Femur (tissue), 1 donor: ENCODE measurements at places on chromosomes 2 and 18.

- DNase-seq = no peak
Observed at GRCh38 chr2:189533288-189534035, 47.1 kb downstream of the SLC40A1 start.

DNA sequence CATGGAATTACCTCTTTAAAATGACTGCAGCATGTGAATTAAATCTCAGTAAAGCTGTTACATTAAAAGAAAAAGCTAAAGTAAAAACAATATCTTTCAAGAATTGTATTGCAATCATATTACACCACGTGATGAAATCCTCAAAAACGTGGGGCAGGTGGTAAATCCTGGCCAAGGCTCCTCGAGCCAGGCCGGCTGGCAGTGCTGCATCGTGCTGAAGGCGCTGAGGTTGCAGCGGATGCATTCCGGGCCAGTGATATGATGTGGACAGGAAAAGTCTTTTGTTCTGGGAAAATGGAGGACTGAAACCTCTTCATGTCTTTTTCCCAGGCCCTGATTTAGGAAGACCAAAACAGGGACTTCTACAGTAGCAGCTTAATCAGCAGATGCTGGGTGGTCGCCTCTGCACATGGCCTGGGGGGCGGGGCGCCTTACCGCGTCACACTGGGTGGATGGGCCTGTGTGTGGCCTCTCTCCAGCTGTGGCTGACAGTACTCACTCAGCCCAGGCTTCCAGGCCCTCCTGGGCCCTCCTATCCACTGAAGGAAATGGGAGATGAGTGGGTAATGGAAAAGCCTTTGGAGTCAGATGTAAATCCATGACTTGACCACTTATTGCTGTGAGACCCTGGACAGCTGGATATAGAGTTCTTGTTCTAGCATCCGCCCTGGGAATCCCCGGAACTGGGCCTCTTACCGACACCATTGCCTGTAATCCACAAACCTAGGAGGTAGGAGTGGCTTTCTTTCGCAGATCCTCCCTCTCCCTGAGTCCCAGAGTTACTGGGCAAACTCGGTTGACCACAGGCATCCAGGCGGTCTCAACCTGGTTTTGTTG lies 45.1 kb downstream of the PROC start:
- DNase-seq = peak; percentile 78

DNA sequence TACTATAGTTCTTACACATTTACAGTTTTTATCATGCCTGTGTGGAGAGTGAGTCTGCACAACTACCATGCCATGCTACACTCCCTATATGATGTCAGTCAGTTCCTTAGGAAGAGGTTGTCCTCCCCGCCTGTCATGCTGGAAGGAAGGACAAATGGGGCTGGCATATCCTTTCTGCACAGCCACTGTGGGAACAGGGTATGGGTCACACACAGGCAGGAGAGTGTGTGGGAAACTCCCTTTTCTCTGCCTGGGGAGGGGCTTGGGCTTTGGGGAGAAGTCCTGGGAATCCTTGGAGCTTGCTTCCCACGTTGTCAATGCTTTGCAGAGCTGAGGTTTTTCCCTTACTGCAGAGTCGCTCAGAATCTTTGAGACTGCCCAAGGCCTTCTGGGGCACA lies 232.1 kb downstream of the PRKCE start:
- no peak for DNase-seq

- no peak for DNase-seq
Observed at GRCh38 chr18:73719611-73720010, 428.0 kb downstream of the FBXO15 start.

DNA sequence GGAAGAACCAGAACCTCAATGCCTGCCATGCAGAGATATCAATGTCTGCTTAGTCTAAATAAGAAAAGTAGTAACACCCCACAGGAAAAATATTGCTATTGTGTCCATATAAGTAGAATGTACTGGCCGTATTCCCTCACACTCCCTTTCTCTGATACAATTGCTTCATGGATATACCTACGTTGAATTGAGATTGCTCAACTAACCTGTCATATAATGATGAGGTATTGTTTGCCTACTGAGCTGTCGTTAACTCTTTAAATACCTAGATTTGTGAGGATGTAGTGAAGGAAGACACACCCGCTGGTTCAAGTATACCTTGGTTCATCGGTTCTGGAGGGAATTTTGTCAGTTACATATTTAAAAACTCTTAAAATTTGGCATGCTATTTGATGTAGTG lies 480.7 kb upstream of the TCF4 start:
- DNase-seq = no peak

DNA sequence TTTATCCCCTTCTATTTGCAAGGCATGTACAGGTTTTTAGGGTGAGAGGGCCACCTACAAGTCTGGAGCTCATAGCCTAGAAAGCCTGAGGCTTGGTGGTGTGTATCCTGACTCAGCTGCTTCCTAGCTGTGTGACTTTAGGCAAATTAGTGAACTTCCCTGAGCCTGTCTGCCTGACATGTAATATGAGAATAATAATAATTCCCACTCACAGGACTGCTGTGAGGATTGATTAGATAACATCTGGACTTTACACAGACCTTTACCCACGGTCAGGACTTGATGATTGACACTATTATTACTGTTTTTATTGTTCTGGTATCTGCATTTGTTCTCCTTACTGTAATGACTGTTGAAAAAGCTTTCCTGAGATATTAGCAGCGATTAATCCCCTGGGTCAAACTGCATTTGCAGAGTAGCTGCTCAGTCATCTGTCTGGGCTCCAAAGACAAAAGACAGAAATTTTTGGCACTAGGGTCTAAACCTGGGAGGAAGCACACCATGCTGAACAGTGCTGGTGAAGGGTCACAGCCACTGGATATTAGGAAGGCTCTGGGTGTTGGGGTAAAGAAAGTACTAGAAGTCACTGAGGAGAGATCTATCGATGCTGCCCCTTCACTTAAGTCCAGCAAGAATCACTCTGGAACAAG lies 276.5 kb upstream of the FN1 start:
- no peak for DNase-seq

DNA sequence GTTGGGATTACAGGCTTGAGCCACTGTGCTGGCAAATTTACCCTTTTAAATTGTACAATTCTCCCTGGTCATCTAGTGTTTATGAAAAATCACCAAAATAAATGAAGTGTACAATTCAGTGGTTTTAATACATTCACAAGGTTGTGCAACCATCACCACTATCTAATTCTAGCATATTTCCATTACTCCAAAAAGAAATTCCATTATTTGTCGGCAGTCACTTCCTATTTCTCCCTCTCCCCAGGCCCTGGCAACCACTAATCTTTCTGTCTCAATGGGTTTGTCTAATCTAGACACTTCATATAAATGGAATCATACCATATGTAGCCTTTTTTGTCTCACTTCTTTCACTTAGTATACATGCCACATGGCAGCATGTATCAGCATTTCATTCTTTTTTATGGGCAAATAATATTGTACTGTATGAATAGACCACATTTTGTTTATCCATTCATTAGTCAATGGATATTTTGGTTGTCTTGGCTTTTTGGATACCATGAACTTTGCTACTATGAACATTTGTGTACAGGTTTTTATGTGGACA lies 12.6 kb upstream of the POLE4 start:
- no peak for DNase-seq

- DNase-seq = no peak
Observed at GRCh38 chr18:48462510-48462909, 53.3 kb upstream of the ZBTB7C start.

DNA sequence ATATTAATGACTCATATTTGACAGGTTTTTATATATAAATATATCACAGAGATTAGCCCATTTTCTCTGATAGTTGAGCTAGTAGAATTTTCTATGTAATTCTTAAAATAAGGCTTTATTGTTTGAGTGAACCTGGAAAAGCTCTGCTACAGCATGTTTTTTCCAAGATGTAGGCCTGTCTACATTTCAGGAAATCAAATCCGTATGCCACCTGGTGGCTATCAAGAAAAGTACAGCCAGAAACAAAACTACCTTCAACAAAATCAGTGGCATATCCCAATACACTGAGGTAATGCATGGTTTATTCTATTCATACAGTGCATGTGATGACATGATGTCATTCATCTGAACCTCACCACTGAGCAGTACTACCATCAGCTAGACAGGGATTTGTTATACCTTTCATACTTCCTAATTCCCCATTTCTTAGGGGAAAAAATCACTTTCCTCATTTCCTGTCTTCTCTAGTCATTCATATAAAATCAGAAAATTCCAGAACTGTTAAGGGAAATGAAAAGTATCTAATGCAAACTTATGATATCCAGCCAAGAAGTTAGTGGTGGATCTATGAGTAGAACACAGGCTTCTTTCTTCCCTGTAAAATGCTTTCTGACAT lies 310.4 kb upstream of the SYT4 start:
- DNase-seq = no peak

- DNase-seq = no peak
Observed at GRCh38 chr2:28199995-28200679, 192.5 kb upstream of the FOSL2 start.

DNA sequence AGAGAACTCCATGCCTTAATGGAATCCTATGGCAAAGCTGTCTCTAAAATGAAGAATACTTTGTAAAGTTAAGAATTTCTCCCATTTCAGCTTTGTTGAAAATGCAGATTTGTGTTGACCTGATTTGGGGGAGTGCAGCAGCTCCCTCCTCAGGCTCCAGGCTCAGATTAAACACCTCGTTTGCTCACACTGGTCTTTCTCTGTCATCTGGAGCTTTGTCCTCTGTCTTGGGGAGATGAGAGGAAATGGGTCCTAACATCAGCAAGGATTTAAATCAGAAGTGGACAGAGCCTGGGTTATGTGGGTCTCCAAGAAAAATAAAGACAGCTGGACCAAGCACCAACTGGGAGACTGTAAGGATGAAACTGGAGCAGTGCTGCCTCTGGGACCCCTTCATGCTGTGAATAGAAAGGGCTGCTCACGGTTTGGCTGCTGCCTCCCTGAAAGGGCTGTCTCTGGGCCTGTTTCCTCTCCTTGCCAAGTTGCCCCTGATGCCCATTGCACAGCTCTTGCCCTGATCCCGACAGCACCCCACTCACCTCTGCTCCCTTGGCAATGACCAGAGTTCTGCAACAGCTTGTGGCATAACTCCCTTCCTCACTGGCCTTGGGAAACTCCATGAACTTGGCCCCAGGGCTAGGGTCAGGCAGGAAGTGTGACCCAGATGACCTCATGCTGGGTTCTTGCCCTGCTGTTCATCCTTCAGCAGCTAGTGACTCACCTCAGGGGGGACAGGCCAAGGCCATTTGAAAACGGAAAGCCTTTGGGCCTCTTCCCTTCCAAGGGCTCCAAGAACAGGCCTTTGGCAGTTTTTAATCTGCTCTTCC lies 197.2 kb downstream of the CYP26B1 start:
- no peak for DNase-seq

DNA sequence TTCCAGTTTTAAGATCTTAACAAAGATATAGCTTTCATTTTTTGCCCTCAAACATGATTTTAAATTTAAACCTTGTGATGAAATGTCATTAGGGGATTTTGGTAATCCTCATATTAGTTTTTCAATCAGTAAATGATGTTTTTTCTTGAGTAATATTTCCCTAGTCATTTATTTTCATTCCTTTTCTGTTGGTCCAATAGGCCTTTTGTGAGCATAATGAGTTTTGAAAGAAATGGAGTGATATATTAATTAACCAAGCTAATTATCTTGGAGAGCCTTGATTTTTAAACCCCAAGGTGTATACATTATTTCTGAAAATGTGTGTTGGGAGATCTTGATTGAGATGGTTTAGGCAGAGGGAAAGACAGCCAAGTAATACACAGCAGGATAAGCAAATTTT lies 46.3 kb downstream of the DCC start:
- no peak for DNase-seq

GRCh38 chr2:20355131-20355530 lies 4.5 kb upstream of the PUM2 start:
- DNase-seq = no peak

- DNase-seq = no peak
Observed at GRCh38 chr2:204072443-204073324, 136.1 kb downstream of the ICOS start.

- DNase-seq = no peak
Observed at GRCh38 chr2:47065771-47066380, 89.2 kb downstream of the STPG4 start.

- DNase-seq = no peak
Observed at GRCh38 chr2:31831585-31831984, 179.2 kb downstream of the MEMO1 start.

DNA sequence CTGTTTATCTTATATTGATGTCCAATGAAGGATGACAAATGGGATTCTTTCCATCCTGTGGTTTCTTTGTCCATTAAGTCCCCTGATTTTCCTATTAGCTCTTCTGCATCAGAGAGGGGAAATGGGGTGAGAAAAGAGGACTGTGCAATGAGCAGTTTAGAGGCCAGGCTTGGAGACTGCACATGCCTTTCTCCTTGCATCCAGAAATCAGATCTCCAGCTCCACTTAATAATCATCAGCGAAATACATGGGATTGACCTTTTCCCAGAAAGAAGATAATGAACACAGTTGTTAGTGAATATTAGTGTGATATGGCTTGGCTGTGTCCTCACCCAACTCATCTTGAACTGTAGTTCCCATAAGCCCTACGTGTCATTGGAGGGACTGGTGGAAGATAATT lies 697.4 kb downstream of the CBLN2 start:
- DNase-seq = no peak

- no peak for DNase-seq
Observed at GRCh38 chr2:9110346-9110884, 96.2 kb upstream of the ASAP2 start.

DNA sequence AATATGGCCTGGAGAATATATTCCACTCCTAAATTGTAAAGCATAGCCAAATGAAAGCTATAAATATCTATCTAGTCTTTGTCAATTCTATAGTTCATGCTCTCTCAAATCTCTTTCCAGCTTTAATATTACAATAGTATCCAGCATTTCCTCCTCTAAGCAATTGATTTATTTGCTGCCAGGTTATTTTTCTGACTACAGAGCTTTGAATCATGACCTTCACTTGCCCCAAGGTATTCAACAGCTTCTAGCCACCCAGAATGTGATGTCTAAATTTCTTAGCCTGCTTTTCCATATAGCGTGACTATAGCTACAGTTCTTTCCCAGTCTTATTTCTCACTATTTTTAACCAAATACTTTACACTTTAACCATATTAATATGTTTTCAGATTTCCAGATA lies 1287.6 kb downstream of the LRP1B start:
- no peak for DNase-seq

GRCh38 chr2:9844036-9844483 lies 786 bp downstream of the TAF1B start:
- DNase-seq = peak; percentile 40

DNA sequence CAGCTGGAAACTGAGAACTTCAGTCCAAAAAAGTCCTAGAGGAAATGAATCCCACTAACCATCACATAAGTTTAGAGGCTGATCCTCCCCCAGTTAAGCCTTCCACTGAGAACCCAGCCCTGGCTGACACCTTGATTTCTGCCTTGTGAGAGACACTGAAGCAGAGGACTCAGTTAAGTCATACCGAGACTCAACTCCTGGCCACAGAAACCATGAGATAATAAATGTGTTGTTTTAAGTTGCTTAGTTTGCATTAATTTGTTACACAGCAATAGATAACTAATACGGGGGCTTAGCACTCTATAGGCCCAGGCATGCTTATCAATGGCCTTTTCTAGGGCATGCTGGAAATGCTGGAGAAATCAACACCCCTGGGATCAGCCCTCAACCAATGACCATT lies 3.4 kb upstream of the ADD2 start:
- no peak for DNase-seq

GRCh38 chr2:47205576-47206141 lies 50.6 kb upstream of the STPG4 start:
- DNase-seq = no peak

GRCh38 chr2:120678926-120679325 lies 56.7 kb upstream of the GLI2 start:
- no peak for DNase-seq

GRCh38 chr2:133843551-133843950 lies 275.3 kb upstream of the NCKAP5 start:
- no peak for DNase-seq

- DNase-seq = no peak
Observed at GRCh38 chr18:76914314-76914713, 92.0 kb downstream of the ZNF236 start.
